ENCODE measurements at places on chromosomes 11 and 22.

DNA sequence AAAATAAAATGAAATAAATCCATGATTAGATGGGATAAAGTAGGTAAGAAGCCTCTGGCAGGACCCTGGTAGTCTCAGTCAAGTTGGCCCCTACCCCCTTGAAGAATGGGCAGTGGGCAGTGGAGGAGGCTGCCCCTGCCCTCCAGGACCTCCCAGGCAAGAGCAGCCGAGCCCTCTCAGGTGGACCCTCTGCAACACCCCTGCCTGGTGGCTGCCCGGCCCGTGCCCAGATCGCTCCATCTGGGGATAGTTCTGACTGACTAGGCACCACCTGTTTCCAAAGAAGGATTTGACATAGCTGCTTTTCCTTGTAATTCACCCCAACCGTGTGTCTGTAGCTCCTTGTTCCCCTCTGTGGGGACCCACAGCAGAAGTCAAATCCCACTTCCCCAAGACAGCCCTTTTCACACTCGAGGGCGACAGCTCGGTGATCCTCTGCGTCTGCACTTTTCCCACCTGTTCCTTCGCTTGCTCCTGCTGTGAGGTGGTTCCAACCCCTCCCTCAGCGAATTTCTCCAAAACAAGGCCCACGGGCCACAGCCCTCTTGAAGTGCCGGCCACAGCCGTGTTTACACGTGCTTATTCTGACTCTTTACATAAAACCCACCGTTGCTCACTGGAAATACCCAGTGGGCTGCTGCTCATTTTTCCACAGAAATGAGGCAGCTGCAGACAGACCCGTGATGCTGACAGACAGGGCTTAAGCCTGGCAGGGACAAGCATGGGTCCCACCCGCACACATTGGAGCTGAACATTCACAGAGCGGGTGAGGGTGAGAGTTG is 5.5 kb upstream of the TMPRSS13 start:
- no peak for DNase-seq

- no peak for DNase-seq
These were observed 2.8 kb upstream of the CABP7 start for GRCh38 chr22:29716814-29717545.

DNA sequence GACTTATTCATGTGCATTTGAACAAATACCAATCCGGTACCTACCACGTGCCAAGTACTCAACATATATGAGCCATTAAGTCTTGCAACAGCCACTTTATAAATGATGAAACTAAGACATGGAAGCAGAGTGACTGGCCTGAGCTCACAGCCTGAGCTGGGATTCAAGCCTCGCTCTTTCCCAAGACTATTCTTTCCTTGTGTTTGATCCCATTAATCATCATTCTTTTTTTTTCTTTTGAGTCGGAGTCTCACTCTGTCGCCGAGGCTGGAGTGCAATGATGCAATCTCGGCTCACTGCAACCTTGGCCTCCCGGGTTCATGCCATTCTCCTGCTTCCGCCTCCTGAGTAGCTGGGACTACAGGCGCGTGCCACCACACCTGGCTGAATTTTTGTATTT is 119.3 kb downstream of the ABTB2 start:
- DNase-seq, result no peak

- DNase-seq, result no peak
These were observed 234.9 kb upstream of the SESN3 start for GRCh38 chr11:95465887-95466286.

- DNase-seq, result no peak
These were observed 343.6 kb upstream of the MTNR1B start for GRCh38 chr11:92625894-92626293.

- no peak for DNase-seq
These were observed 648 bp downstream of the DLG2 start for GRCh38 chr11:85626496-85626895.

GRCh38 chr11:27968461-27968860 is 139.5 kb downstream of the KIF18A start:
- no peak for DNase-seq

GRCh38 chr11:113974741-113975470 is at the start of gene HTR3A:
HTR3A (plus strand) TSS chr11:113975108; CDS start chr11:113975326, 218 bp downstream.
- no peak for DNase-seq

DNA sequence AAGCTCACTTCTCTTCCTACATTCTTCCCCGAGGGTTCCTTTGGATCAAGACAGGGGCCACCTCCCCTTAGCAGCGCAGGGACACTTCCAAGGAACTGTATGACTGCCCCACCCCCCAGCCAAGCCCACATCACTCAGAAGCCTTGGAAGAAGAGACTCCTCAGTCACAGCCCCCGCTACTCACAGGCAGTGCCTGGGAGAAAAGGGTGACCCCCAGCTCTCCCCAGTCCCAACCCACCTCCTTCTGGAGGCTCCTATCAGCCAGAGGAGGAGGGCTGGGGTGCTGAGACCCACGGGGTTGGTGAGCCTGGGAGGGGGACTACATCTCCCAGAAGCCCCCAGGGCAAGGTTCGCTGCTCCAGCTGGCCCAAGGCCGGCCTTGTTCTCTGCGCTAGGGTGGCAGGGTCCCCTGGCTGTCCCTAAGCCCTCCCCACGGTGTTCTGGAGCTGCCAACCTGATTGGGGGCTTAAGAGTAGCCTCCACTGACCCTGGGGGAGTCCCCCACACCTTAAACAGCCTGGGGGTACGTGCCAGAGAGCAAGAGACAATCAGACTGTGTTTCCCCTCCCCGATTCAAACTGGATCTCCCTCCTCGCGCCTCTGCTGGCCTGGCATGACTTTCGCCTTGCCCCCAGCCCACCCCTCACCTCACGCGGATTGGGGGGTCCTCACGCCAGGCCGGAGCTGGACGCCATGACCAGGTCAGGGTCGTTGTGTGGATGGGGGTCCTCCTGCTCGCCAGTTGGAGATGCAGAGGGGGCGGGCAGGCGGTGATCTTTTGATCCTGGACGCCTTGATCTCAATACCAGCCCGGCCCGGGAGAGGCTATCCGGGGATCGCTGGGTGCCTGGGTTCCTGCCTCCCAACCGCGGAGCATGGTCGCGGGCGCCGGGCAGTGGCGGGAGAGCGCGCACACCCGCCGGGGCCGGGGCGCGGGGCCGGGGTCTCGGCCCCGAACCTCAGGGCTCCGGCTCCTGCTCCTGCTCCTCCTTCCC is 838 bp downstream of the BCL9L start:
- no peak for DNase-seq

- DNase-seq, result no peak
These were observed 34.5 kb upstream of the TH start for GRCh38 chr11:2205981-2206690.

DNA sequence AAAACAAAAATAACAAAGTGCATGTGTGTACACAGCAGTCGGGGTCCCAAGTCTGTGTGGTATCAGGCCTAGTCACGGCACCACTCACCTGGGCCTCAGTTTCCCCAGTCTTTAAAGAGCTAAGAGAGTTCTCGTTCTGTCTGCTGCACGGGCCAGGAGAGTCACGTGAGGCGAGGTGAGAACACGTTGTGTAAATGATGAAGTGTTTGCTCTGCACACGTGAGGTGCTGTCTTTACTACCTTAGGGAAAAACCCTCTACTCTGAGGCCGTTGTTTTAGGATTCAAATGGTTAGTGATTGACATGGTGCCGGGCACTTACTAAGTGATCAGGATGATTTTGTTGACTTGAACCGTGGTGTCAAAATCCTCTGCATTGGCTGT is 86.5 kb upstream of the PPARA start:
- DNase-seq, result no peak

GRCh38 chr11:62054484-62055121 is 69.2 kb upstream of the INCENP start:
- DNase-seq, result peak; percentile 38

GRCh38 chr11:75526192-75526541 is 426 bp upstream of the GDPD5 start:
- DNase-seq, result no peak

DNA sequence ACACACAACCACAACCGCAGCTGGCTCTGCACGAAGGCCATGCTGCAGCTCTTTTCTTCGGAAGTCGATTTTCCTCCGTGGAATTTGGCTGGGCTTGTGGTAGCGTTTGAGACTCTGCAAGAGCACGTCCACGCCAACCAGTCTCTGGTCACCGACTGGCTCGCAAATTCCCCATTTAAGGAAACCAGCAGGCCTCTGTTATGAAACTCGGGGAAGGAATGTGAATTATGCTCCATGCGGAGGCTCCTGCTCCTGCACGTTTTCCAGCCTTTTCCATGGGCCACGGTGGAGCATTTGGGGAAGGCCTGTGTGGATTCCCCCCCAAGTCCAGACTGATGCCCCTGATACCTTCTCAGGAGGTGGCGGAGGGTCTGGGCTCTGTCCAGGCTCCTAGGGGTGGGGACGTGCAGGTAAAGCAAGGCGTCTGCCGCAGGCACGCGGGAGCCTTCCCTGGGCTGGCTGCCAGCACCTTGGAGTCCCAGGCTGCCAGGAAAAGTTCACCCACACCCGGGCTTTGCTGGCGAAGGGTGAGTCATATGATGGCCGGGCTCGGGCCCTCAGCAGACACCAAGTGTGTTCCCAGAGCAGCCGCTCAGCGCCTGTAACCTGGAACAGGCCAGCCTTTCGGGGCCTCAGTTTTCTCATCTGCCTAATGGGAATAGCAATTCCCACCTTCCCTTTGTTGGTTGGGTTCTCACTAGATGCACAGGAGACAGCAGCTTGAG is 41.9 kb downstream of the LRP5 start:
- DNase-seq, result peak; percentile 70

DNA sequence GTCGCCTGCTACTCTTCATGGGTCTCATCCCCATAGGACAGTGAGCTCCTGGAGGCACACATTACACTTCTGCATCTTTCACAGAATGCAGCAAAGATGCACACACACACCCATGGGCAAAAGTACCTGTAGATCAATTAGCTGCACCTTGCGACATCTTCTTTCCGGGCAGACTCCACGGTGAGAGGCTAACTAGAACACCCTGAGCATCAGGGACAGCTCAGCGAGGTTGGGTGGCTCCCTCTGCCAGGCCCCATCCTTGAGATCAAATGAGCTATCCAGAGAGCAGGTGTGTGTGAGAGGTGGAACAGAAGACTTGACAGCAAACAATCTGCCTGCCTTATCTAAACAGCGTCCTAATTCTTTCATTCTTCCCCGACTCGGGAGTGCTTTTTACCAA is 96.1 kb upstream of the BID start:
- no peak for DNase-seq

DNA sequence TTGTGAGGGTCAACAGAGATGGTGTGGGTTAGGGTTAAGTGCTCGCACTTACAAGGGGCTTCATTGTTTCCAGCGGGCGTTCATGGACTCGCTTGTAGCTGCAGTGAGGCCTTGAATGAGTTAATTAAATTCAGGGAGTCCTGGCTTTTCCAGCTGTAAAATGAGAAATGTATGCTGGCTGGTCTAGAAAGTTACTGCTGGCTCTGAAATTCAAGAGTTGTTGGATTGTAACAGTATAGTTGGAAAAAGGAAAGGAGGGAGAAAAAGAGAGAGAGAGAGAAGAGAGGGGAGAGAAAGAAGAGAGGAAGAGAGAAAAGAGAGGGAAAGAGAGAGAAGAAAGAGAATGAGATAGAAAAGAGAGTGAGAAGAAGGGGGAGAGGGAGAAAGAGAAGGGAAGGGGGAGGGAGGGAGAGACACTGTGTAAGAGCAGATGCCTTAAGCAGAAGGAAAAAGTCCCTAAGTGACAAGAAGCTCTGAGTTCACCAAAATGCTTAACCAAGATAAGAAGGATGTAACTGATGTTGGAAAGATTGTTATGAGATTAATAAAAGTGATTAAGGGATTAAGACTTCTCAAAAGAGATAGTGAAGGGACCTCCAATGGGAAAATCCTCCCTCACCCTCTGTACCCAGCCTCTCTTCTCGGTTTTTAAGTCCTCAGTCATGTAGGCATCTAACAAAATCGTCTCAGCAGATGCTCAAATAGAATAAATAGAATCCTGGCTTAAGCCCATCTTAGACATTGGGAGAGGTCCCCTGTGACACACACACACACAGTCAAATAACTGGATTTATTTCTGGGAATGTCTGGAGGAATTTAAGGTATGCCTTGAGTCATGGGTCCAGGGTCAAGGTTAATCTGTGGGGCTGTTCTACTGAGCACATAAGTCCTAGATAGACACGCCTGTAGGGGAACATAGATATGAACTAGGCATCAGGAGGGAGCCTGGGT is 477.9 kb downstream of the MIAT start:
- DNase-seq, result no peak

GRCh38 chr11:88231894-88232482 is 56.7 kb upstream of the RAB38 start:
- DNase-seq, result peak; percentile 22

DNA sequence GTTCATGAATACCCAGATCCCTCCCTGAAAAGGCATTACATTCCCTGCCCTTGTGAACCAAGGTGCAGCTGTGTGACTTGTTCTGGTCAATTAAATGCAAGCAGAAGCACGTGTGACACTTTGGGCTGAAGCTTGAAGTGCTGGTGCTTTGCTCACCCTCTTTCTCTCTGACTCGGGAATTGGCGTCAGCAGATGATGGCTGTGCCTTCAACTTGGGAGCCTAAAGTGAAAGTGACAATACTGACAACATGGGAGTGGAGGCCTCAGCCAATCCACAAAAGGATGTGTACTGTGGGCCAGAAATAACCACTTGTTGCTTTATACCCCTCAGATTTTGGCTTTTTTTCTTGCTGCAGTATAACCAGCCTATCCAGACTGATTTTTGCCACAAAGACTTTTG is 148.3 kb upstream of the THY1 start:
- no peak for DNase-seq

- no peak for DNase-seq
These were observed at the start of gene SPTBN2 for GRCh38 chr11:66728693-66729385. SPTBN2 (minus strand) TSS chr11:66729216; CDS start chr11:66721240, 7,976 bp downstream.

DNA sequence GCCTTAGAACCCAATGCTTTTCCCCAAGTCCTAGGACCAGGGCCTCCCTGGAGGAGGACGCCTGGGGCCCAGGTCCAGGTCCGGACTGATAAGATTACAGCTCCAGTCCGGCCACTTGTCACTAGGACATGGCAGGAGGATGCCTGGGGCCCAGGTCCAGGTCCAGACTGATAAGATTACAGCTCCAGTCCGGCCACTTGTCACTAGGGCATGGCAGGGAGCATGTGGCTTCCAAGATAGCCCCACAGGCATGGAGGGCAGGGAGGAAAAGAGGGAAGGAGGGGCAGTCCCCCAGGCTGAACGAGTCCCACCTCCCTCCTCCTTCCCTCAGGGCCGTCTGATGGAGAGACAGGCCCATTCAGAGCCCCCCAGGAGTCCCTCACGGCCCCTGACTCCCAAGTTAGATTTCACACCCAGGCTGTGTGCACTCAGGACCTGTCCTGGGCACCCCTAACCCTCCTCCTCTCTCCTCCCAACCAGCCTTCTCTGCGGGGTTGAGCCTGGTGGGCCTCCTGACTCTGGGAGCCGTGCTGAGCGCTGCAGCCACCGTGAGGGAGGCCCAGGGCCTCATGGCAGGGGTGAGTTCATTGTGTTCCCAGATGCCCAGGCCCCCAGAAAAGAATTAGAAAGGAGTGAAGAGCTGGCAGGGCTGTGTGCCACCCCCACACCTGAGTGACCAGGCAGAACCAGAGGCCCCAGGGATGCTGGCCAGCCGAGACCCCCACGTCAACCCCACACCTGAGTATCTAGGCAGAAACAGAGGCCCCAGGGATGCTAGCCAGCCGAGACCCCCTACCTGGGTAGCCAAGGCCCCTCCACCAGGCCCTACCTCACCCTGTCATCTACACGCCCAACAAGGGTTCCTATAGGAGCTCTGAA is 2.1 kb downstream of the TSPAN32 start:
- no peak for DNase-seq
